Heart right ventricle (tissue), 16 donors: ENCODE measurements at places on chromosomes 6 and 20. TPM values are rescaled to one million over a fixed set of nuclear protein-coding genes. Genes with fewer than 3 reads are reported as not detected.

DNA sequence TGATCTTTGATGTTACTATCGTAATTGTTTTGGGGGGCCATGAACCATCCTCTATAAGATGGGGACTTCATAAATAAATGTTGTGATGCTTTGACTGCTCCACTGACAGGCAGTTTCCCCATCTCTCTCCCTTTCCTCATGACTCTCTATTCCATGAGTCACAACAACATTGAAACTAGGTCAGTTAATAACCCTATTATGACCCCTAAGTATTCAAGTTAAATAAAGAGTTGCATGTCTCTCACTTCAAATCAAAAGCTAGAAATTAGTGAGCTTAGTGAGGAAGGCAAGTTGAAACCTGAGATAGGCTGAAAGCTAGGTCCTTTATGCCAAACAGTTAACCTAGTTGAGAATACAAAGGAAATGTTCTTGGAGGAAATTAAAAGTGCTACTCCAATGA is 491.0 kb downstream of the HAO1 start:
- DNase-seq: no peak

DNA sequence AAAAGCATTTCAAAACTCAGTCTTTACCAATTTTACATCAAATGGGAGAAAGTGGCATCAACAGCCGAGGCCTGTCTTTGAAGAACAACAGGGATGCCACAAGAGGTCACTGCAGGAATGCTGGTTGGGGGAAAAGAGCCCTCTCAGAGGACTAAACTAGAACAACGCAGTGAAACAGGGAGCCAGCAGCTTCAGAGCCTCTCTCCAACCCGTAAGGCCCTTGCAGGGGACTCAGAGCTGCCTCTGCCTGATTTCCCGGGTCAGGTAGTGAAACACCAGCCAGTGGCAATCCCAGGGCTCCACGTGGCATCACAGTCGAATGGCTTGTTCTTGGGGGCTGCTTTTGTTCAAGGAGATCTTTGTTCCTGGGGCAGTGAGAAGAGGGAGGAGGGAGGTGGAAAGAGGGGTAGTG is 55.0 kb upstream of the KCNK16 start:
- DNase-seq: peak; percentile 71

DNA sequence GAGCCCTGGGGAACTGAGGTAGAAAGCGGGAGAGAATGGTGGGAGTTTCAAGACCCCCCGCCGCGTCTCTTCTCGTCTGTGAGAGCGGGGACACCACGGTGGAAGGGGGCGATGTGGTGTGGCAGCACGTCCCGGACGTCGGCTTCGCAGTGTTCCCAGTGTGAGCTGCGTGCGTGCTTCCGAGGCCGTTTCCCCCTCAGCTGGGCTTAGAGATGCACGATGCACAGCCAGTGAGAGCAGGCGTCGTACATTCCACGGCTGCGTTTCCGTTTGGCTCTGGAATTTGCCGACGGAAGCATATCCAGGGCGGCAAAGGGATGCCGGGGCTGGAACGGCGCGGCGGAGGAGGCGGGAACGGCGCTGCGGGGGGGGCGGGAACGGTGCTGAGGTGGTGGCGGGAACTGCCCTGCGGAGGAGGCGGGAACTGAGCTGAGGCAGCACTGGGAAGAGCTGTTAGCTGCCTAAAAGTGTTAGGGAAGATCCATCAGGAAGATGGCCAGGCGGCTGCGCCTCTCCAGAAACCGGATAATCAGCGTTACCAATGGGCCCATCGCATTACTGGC is 37.7 kb downstream of the KIF25 start:
- DNase-seq: peak; percentile 84

DNA sequence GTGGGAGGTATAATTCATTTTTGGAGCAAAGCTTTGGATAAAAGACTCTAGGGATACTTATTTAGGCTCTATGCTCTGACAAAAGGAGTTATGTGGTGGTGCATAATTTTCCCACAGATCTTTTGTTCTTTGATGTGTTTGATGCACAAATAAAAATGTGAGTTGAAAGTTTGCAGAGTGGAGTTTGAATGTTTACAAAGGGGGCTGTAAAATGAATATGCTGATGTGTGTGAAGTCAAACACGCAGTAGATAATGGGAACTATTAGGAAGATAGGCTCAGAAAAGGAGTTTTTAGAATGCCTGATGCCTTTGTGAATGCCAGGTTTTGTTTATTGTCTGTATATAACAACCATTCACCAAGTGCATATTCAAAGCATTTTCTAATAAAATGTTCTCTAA is 545.0 kb upstream of the EPHA7 start:
- no peak for DNase-seq

- DNase-seq: no peak
Observed at GRCh38 chr20:57265336-57265996, 975 bp downstream of the BMP7 start.

DNA sequence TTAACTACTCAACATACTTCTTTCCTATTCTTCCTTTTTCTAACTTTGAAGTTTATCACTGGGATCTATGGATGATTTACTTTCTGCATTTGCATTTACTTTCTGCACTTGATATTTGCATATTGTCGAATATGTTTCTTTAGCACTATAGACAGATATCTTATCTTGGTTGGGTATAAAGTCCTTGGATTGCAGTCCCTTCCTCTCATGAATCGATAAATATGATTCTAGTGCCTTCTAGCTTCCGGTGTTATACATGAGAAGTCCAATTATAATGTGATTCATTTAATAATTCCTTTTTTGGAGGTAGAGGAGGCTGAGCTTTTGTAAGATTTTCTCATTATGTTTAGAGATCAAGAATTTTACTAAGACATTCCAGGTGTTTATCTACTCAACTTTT is 321.2 kb upstream of the RUNX2 start:
- no peak for DNase-seq

- no peak for DNase-seq
Observed at GRCh38 chr6:16844183-16844582, 82.9 kb upstream of the ATXN1 start.

DNA sequence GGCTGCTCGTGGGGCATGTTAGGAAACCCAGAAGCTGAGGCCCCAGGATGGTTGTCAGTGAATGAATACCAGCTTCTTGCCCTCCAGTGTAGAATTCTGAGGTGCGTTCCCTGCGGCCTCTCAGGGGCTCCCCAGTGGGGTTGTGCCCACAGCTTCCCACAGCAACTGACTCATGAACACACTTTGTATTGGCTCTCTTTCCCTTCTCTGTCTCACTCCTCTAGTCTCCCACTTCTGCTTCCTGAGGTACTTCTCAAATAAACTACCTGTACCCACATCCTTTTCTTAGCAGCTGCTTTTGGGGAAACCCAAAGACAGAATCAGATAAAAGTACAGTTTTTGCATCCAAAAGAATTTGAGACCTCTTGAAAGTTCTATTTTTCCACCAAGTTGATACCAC is 107.7 kb upstream of the JAG1 start:
- DNase-seq: no peak

- DNase-seq: no peak
Observed at GRCh38 chr6:86943819-86944407, 6.6 kb downstream of the HTR1E start.

- DNase-seq: no peak
Observed at GRCh38 chr20:43904827-43905177, 9.8 kb upstream of the TOX2 start.

GRCh38 chr20:3371754-3372153 is 35.7 kb downstream of the DNAAF9 start:
- DNase-seq: no peak

DNA sequence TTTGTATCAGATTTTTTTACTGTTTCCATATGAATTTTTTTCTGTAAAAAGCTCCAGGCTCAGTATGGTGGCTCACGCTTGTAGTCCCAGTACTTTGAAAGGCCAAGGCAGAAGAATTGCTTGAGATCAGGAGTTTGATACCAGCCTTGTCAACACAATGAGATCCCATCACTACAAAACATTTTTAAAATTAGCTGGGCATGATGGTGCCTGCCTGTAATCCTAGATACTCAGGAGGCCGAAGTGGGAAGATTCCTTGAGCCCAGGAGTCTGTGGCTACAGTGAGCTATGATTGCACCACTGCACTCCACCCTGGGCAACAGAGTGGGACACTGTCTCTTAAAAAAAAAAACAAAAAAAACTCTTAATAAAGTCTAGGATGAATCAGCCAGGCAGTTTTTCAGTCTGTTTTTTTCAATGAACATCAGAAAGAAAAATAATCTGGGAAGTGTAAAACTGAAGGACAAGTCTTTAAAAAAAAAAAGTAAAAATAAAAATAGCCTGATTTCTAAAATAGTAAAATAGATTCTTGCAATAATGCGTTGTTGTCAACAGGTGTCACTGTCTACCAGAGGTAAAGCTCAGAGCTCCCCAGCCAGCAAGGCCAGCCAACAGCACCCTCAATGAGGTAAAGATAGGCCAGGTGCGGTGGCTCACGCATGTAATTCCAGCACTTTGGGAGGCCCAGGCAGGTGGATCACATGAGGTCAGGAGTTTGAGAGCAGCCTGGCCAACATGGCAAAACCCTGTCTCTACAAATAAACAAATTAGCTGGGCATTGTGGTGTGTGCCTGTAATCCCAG is 9.3 kb upstream of the ATG5 start:
- peak; percentile 11 for DNase-seq

GRCh38 chr20:57394121-57395082 is 3.2 kb downstream of the RBM38 start:
- DNase-seq: no peak

- DNase-seq: no peak
Observed at GRCh38 chr6:166162599-166163342, 4.9 kb downstream of the TBXT start.

GRCh38 chr6:106557837-106558236 is 71.5 kb downstream of the RTN4IP1 start:
- no peak for DNase-seq

GRCh38 chr20:58017231-58017969 is 211.1 kb downstream of the ANKRD60 start:
- DNase-seq: peak; percentile 26

DNA sequence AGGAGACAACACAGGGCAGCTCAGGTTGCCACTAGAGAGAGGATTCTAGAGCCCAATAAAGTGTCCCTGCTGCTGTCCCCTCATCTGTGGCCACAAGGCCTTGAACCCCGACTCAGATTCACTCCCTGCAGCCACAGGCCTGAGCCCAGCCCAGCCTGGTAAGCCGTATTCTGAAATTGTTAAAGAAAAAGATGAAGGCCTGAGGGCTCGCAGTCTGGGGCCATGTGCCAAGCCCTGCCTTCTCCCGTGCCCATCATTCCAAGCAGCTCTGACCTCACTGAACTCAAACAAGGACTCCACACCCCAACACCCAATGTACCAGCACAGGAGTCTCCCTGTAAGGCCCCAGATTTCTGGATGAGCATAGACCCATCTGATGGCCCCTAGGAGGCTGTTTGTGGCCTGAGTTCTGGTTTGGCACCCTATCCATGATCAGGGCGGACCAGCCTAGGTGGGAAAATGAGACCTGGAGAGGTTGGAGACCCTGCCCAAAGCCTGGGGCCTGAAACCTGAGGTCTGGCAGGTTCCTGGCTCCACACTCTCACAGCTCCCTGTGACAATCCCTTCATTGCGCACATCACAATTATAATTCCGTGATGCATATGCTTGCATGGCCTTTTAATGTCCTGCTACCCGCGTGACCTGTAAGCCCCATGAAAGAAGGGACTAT is 62.0 kb upstream of the TOP1 start:
- no peak for DNase-seq

DNA sequence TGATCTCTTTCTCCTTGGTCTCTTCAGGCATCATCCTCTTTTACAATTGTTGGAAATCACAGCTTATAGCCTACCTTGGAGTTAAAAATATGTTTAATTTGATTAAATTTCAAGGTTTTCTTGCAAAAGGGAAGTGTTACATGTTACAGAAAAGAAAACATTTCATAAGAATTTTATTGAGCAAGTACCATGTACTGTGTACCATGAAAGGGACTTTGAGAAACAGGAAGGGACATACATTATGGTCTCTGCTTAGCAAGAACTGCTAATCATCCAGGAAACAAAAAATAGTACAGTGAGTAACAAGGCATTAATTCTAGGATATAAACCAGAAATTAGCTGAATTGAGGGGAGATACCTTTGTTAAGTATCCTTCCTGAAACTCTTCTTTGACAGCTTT is 145.3 kb upstream of the SPACA1 start:
- no peak for DNase-seq

- DNase-seq: no peak
Observed at GRCh38 chr20:22821081-22821727, 213.9 kb upstream of the SSTR4 start.

GRCh38 chr20:57696401-57696961 is 13.3 kb downstream of the PMEPA1 start:
- no peak for DNase-seq

DNA sequence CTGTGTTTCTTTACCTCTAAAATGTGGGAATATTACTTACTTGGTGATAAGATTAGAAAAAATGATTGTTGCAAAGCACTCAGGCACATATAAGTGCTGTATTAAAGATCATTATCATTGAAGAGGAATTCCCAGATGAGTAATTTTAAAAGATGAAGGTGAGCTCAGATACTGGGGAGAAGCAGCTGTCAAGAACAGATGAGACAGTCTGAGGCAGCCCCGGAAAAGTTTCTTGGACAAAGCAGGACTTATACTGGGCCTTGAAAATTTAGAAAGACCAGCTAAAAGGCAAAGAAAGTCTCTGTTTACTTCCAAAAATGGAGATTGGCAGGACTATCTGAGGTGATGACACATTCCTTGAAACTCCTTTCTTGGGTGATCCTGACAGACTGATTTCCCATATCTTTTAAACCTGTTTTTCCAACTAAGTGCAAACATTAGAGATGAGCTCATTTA is 93.8 kb upstream of the MARCKS start:
- no peak for DNase-seq

DNA sequence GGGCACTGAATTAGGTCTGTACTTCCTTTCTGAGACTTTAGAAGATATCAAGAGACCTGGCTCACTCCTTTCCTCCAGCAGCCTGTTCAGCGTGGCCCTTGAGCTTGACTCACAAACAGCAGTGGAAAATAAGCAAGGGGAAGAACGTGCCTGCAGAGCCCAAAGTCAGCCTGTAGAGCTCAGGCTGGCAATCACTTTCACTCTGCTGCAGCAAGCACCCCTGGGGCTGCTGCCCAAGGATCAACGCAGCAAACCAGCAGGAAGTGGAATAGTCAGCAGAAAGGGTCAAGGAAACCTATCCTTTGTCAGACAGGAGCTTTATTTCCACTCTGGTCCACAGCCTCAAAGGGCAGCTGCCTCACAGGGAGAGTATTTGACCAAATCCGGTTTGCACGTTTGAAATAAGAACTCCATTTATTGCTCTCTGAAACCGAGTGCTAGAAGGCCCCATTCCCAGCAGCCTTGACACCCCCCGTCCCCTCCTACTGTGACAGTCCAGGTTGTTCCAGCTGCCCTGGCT is 77.4 kb downstream of the PRDM1 start:
- DNase-seq: no peak

- DNase-seq: no peak
Observed at GRCh38 chr6:20147469-20147868, 64.8 kb downstream of the MBOAT1 start.

The TCF15 gene
- total RNA-seq: 6.8 TPM

The ARMH2 gene
- not detected for total RNA-seq

The MEP1A gene
- total RNA-seq: not detected

The RFX6 gene
- not detected for total RNA-seq

The MYL9 gene
- 2,234 TPM for total RNA-seq

The SLC52A3 gene
- total RNA-seq: 1.9 TPM

The NOTCH4 gene
- total RNA-seq: 23.7 TPM

The RPL10A gene
- total RNA-seq: 484 TPM

The TPX2 gene
- total RNA-seq: 9.6 TPM

The HLA-DOB gene
- total RNA-seq: 0.45 TPM

The KCNB1 gene
- 4.2 TPM for total RNA-seq

The SYCP2L gene
- 1.00 TPM for total RNA-seq

The CDH22 gene
- total RNA-seq: 4.4 TPM
